ENCODE measurements at places on chromosomes 6 and 20.

- DNase-seq = no peak
Measured at GRCh38 chr20:890666-891057, 25.5 kb downstream of the ANGPT4 start.

DNA sequence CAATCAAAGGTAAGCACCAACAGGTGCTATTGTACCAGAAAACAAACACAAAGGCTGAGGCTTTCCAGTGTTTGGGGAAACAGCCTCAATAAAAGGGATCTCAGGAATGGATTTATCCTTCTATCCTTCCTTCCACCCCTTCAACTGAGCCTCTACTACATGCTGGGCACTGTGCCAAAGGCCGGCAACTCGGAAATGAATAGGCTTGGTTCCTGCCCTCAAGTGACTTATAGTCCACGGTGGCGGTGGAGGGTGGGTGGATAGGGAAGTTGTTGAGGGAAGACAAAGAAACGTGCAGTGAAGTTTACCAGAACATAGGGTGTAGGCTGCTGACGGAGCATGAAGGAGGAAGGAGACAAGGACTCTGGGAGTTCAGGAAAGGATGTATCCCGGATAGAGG lies 73.4 kb upstream of the TAB2 start:
- DNase-seq = no peak

DNA sequence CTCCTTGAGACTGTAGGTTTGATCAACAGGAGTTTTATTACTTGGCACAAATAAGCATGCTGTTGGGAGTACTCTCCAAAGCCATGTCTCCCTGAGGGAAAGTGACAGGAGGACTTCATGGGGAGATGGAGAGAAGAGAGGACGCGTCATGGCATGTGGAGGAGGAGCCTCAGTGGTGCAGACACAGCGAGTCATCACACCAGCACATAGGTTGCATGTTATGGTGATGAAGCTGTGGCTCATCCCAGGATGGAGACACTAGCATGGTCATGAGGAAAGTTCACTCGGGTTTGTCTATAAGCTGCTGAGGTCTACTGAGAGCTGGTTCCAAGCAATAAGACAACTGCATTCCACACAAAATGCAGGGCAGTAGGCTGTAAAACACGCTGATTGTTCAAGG lies 13.2 kb upstream of the SSTR4 start:
- DNase-seq = no peak

GRCh38 chr6:7052443-7053011 lies 55.2 kb upstream of the RREB1 start:
- no peak for DNase-seq

DNA sequence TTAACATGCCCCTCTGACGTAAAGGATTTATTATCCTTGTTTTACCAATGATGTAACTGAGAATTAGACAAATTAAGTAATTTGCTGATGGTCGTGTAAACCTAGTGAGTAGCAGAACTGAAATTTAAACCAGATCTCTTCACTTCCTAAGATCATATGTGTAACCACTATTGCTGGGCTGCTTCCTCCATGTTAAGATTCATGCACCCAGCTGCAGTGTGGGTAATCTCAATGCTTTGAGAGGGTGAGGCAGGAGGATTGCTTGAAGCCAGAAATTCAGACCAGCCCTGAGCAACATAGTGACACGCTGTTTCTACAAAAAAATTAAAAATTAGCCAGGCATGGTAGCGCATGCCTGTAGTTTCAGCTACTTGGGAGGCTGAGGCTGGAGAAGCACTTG lies 97.9 kb downstream of the L3MBTL3 start:
- no peak for DNase-seq

- DNase-seq = peak; percentile 91
Measured at GRCh38 chr6:157229132-157229618, 94.1 kb downstream of the TMEM242 start.

GRCh38 chr6:90251295-90251992 lies 45.2 kb downstream of the BACH2 start:
- no peak for DNase-seq

DNA sequence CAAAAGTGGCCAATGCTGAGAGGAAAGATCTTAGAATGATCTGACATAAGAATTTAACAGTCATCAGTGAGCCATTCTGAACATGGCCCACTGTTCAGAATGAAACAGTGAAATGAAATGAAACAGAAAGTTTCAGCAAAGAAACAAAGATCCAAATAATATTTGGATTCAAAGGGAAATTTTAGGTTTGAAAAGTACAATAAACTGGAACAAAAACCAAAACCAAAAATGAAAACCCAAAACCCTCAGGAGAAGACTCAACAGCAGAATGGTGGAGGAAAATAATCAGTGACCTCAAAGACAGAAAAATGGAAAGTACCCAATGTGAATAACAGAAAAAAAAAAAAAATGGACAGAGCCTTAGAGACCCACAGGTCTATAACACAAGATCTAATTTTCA lies 66.1 kb upstream of the EMILIN3 start:
- no peak for DNase-seq

GRCh38 chr20:41086402-41087324 lies 50.7 kb upstream of the PLCG1 start:
- peak; percentile 95 for DNase-seq

DNA sequence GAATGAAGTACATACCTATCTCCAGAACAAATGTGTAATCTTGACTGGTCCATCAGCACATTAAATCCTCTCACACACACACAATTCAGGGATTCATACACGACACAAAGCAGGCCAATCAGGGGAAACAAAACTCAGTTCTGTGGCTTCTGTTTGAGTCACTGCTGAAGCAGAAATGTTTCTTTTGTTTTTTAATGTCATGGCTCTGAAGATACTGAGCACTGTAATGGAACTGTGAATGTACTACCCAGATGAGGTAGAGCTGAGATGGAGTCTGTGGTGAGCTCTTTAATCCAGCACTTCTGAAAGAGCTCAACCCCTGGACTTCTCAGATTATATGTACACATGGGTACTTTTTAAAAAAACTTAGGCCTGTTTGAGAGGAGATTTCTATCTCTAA lies 116.4 kb downstream of the THEMIS start:
- no peak for DNase-seq

- DNase-seq = peak; percentile 92
Measured at GRCh38 chr6:144736763-144737162, 451.6 kb downstream of the UTRN start.

- no peak for DNase-seq
Measured at GRCh38 chr20:391041-391711, 10.6 kb downstream of the TRIB3 start.

DNA sequence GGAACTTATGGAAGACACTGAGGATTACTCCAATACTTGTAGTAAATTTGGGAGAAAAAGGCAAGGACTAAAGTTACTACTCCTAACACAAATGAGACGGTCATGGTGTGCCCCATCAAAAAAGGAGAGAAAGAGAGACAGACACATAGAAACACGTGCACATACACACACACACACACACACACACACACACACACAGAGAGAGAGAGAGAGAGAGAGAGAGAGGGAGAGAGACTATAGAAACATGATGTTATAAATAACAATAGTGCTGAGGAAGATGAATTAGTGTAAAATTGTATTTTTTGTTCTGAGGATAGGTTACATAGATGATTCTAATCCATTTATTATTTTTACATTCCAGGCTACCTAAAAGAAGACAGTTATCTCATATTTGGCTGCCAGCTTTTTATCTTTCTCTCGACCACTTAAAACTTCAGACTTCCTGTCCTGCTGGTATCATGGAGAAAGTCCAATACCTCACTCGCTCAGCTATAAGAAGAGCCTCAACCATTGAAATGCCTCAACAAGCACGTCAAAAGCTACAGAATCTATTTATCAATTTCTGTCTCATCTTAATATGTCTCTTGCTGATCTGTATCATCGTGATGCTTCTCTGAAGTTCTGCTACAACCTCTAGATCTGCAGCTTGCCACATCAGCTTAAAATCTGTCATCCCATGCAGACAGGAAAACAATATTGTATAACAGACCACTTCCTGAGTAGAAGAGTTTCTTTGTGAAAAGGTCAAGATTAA lies 10.5 kb downstream of the PLN start:
- no peak for DNase-seq

- no peak for DNase-seq
Measured at GRCh38 chr6:169167581-169168301, 85.9 kb downstream of the THBS2 start.

DNA sequence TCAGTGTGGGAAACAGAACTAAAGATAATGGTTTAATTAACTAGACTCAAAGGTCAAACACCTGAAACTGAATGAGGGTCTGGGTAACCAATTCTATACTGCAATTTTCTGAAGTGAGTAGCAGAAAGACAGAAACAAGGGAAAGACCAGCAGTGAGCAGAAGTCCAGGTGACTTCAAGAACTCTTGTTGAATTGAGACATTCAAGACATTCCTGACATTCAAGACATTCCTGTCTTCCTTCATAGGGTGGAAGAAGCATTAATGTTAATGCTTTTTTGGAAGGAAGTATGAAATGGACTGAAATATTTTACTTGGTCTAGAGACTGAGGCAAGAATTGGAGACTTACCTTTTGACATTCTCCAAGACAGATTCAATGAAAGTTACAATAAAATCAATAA lies 529.9 kb upstream of the MMS22L start:
- DNase-seq = no peak

- DNase-seq = no peak
Measured at GRCh38 chr6:17013701-17014100, 88.1 kb upstream of the STMND1 start.

DNA sequence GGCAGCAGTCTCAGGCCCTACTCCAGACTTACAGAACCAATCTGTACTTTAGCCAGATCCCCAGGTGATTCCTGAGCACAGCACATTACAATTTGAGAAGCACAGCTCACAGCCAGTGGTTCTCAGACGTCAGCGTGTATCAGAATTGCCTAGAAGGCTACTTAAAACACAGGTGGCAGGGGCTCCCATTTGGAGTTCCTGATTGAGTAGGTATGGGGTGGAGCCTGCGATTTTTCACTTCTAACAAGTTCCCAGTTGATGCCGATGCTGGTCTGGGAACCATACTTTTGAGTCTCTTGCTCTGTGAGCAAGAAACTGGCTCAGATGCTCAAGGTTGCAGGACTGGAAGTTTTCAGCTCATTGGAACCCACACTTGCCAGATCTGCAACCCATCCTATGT lies 89.5 kb downstream of the ZFP64 start:
- DNase-seq = no peak

DNA sequence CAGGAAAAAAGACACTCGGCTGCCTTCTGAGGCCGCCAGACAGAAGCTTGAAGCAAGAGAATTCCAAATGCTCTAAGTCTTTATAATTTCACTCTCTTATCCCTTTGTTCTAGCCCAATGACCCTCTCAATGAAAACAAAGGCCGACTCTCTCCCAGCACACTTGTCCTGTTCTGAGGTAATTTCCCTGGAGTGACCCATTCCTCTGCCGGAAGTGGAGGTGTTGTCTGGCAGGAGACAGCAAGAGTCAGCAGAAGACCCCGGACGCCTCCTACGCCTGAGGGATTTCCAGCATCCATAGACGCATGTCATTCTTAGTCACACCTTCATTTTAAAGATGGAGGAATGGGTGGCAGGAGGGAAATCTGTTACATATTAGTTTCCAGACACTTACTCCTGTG lies 110.3 kb downstream of the SOD2 start:
- DNase-seq = no peak

- no peak for DNase-seq
Measured at GRCh38 chr20:47521059-47521808, 19.5 kb downstream of the NCOA3 start.

DNA sequence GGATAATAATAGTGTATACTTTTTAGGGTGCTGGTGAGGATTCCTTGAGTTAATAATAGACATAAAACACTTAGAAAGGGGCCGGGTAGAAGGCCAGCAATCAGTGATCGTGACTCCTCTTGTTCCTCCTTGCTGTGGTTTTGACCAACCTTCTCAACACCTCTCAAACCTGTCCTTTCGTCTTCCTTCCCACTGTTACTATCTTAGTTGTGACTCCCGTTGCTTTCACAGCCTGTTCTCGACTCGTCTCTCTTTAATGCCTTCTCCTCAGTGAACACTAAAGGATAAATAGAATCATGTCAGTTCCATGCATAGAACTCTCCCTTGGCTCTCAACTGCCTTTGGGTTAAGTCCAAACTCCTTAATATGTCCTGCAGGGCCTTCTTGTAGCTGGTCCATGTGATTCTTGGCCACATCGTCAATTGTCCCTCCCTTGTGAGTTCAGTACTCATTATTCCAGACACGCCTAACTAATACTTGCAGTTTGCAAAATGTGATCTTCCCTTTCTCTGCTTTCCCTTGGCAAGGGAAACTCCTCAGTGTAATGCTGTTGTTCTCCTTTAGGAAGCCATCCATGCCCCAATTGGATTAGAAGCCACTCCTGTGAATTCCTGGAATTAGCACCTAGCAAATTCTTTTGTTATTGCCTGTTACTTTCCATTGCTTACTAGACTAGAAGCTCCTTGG lies 164.9 kb downstream of the UTRN start:
- no peak for DNase-seq

GRCh38 chr6:106161893-106162292 lies 75.8 kb downstream of the PRDM1 start:
- DNase-seq = no peak

DNA sequence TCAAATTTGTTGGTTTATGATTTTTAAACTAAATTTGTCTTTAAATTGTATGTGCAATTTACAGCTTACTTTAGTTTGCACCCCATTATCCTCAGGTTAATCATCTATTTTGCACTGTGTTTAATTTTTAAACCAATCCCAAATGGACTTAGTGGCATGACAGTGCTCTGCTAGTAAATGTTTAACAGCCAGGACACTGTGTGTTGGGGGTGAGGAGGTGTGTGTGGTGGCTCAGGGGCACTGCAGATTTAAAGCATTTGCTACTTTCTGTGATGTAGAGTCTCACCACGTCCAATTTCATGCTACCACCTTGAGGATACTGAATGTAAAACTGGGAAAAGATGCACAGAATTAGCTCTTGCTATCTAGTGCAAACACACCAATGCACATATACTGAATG lies 225.7 kb downstream of the HAO1 start:
- DNase-seq = no peak

GRCh38 chr6:111720931-111721496 lies 115.3 kb upstream of the TRAF3IP2 start:
- no peak for DNase-seq

DNA sequence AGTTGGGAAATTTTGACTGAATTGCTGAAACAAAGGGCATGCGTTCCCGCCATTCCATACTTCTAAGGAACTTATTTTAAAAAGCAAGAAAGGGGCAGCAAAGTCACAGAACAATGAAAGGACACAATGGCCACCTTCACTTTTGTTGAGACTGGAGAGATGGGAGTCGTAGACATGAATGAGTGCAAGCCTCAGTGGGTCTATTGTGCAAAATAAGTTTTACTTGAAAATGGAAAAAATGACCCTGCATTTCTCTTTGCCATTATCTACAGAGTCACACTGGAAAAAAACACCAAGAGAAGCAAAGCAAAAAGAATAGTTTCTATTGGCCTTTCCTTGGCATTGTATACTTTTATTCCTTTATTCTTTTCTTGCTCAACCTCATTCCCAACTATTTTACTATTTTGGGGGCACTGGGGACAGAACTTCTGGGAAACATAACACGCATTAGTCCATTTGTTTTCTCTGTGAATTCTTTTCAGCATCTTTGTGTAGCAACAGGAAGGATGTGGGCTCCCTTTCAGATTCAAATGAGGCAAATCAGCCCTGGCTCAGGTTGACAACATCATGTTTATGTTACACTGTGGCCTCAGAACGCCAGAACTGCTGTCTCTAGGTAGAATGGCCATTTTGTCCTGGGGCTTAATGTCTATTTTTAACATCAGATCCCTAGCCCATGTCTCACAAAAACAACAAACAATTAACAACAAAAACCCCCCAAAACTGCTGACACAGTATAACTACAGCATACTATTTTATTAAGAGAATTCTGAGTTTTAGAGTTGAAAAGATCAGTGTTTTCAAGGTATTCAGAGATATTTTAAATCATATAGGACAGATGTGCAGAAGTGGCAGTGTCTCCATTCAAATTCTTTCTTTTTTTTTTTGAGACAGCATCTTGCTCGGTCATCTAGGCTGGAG lies 122.2 kb downstream of the FYN start:
- DNase-seq = no peak
